ENCODE measurements at places on chromosomes 2 and 18.
A peak's percentile ranks its signal among the peaks of the same experiment; 100 is the strongest.

- no peak for DNase-seq
- H3K36me3 ChIP-seq, result no peaks in the 10 kb centered on the region
- H3K27me3 ChIP-seq, result no peaks in the 10 kb centered on the region
Measured at GRCh38 chr2:165369898-165370296, 99.6 kb upstream of the CSRNP3 start.

GRCh38 chr2:109397893-109398292 lies 215.9 kb downstream of the SEPTIN10 start:
- H3K4me1 ChIP-seq, result no peaks in the 10 kb centered on the region
- H3K27ac ChIP-seq, result no peak overlapping the region
- H3K27me3 ChIP-seq, result no peaks in the 10 kb centered on the region
- no peaks in the 10 kb centered on the region for H3K36me3 ChIP-seq
- no peak overlapping the region for H3K4me3 ChIP-seq

GRCh38 chr2:186027922-186028321 lies 289.3 kb downstream of the FSIP2 start:
- H3K4me1 ChIP-seq, result no peaks in the 10 kb centered on the region
- no peak overlapping the region for H3K27ac ChIP-seq
- H3K36me3 ChIP-seq, result no peaks in the 10 kb centered on the region
- no peaks in the 10 kb centered on the region for H3K27me3 ChIP-seq
- H3K4me3 ChIP-seq, result no peak overlapping the region
- DNase-seq, result no peak

- H3K27ac ChIP-seq, result no peak overlapping the region
- DNase-seq, result no peak
- peaks cover 5% of the 10 kb centered on the region for H3K27me3 ChIP-seq
- no peaks in the 10 kb centered on the region for H3K4me1 ChIP-seq
Measured at GRCh38 chr2:239870863-239871262, 154.3 kb downstream of the NDUFA10 start.

GRCh38 chr2:51920509-51920908 lies 888.6 kb upstream of the NRXN1 start:
- no peaks in the 10 kb centered on the region for H3K27me3 ChIP-seq
- H3K4me3 ChIP-seq, result no peak overlapping the region
- H3K4me1 ChIP-seq, result peaks cover 20% of the 10 kb centered on the region
- no peak for DNase-seq

DNA sequence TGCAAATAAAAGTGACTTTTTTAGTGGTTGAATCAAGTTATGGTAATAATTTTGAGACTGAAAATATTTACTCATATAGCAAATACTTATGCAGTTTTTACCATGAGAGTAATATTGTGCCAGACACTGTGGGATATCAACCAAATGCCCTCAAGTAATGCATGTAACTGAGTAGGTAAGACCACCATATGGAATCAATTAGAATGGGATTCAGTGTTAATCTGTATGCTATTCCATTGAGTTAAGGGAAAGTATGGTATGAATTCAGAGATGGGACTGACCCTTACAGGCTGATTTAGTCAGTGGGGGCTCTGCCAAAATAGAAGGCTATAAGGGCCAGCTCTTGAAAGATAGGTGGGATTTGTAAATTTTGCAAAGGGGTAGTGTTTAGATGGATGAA lies 131.6 kb downstream of the CCDC85A start:
- no peaks in the 10 kb centered on the region for H3K4me1 ChIP-seq
- no peak for DNase-seq

- no peaks in the 10 kb centered on the region for H3K27me3 ChIP-seq
- H3K36me3 ChIP-seq, result no peaks in the 10 kb centered on the region
Measured at GRCh38 chr18:68840554-68841263, 42.8 kb downstream of the CCDC102B start.

GRCh38 chr18:37335409-37335736 lies 230.2 kb downstream of the CELF4 start:
- no peaks in the 10 kb centered on the region for H3K36me3 ChIP-seq
- no peaks in the 10 kb centered on the region for H3K4me1 ChIP-seq
- no peak for DNase-seq
- H3K4me3 ChIP-seq, result no peak overlapping the region
- no peaks in the 10 kb centered on the region for H3K27me3 ChIP-seq
- H3K27ac ChIP-seq, result no peak overlapping the region

GRCh38 chr2:175025946-175026345 lies 20.8 kb upstream of the CHN1 start:
- H3K4me3 ChIP-seq, result no peak overlapping the region
- no peaks in the 10 kb centered on the region for H3K4me1 ChIP-seq
- H3K27me3 ChIP-seq, result no peaks in the 10 kb centered on the region
- no peaks in the 10 kb centered on the region for H3K36me3 ChIP-seq

- H3K36me3 ChIP-seq, result no peaks in the 10 kb centered on the region
- no peak overlapping the region for H3K4me3 ChIP-seq
Measured at GRCh38 chr2:63661076-63661475, 72.3 kb downstream of the MDH1 start.

DNA sequence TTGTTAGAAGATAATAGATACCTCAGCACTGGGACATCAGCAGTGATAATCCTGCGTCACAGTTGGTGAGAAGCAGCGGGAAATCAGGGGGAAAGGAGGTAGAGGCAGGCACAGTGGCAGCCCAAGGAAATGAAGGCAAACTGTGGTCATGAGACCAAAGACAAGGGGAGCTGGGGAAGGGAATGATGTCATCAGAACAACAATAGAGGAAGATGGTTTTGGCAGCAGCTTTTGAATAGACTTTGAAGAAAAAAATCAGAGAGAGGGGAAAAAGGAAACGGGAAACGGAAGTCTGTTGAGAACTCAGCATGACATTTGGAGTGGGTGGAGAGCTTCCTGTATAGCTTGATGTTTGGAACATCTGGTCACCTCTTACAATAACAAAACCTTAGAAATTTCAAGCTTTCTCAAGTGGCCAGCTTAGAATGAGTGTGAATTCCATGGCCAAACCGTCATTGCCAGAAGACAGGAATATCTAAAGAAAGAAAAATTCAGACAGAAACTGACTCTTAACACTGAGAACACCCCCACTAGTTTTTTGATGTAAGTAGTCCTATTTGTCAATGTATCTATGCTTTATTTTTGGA lies 18.4 kb upstream of the YES1 start:
- no peaks in the 10 kb centered on the region for H3K36me3 ChIP-seq
- H3K4me3 ChIP-seq, result no peak overlapping the region
- no peaks in the 10 kb centered on the region for H3K27me3 ChIP-seq
- DNase-seq, result no peak
- H3K4me1 ChIP-seq, result no peaks in the 10 kb centered on the region

GRCh38 chr2:119820275-119820674 lies 60.6 kb downstream of the PTPN4 start:
- H3K27ac ChIP-seq, result peak overlapping the region; percentile 6
- H3K4me3 ChIP-seq, result no peak overlapping the region
- DNase-seq, result no peak
- H3K36me3 ChIP-seq, result 0 out of 2 replicates have a peak, but pooled peaks cover 4% of the 10 kb centered on the region
- H3K27me3 ChIP-seq, result no peaks in the 10 kb centered on the region

- H3K36me3 ChIP-seq, result no peaks in the 10 kb centered on the region
- peak overlapping the region; percentile 89 for H3K27ac ChIP-seq
- H3K4me1 ChIP-seq, result peaks cover 21% of the 10 kb centered on the region
- no peak overlapping the region for H3K4me3 ChIP-seq
- no peak for DNase-seq
Measured at GRCh38 chr2:17621781-17622180, 81.3 kb downstream of the VSNL1 start.

DNA sequence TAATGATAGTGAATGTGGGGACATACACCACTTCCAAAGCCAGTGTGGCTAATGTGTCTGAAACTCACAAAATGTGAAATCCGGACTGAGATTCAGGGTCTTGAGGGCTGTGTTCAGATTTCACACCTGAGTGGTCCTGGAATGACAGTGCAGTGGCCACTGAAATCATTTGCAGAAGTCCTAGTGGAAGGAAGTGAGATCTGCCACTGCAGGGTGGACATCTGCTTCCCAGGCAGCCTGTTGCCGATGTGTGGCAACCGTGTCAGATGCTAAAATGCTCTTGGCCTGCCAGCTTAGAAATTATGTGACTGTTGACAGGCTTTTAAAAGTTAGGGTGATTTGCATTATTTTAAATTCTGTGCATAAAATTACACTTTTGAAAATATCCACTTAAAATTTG lies 77.8 kb upstream of the TMEM200C start:
- H3K36me3 ChIP-seq, result no peaks in the 10 kb centered on the region
- H3K27ac ChIP-seq, result no peak overlapping the region

DNA sequence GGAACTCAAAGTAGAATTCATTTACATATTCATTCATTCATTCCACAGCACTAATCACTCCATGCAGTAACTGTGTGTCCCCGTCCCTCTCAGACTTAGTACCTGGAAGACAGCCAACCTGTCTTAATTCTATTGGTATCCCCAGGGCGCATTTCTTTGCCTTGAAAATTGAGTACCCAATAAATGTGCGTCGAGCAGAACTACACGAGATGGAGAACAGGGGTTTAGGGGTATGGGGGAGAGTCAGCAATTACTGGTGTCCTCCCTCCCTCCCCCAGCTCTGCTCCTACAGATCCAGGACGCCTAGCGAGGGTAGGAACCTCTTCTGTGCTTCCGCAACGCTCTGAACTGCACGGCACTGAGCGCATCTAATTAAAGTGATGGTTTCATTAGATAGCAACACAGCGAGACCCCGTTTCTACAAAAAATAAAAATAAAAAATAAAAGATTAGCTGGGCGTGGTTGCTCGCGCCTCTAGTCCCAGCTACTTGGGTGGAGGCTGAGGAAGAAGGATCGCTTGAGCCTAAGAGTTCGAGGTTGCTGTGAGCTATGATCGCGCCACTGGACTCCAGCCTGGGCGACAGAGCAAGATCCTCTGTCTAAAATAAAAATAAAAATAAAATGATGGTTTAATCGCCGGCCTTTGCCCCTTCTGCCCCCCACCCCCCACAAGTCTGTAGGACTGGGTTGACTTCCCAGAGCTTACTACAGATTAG lies 614 bp upstream of the FKBP1B start:
- DNase-seq, result no peak
- no peaks in the 10 kb centered on the region for H3K36me3 ChIP-seq
- no peak overlapping the region for H3K27ac ChIP-seq
- peak overlapping the region; percentile 48 for H3K4me3 ChIP-seq
- peaks cover 7% of the 10 kb centered on the region for H3K4me1 ChIP-seq
- H3K27me3 ChIP-seq, result no peaks in the 10 kb centered on the region

GRCh38 chr2:42328148-42328833 lies 32.7 kb downstream of the COX7A2L start:
- H3K36me3 ChIP-seq, result peaks cover 48% of the 10 kb centered on the region
- H3K4me3 ChIP-seq, result no peak overlapping the region
- no peak overlapping the region for H3K27ac ChIP-seq
- H3K4me1 ChIP-seq, result peaks cover 2% of the 10 kb centered on the region
- H3K27me3 ChIP-seq, result no peaks in the 10 kb centered on the region

DNA sequence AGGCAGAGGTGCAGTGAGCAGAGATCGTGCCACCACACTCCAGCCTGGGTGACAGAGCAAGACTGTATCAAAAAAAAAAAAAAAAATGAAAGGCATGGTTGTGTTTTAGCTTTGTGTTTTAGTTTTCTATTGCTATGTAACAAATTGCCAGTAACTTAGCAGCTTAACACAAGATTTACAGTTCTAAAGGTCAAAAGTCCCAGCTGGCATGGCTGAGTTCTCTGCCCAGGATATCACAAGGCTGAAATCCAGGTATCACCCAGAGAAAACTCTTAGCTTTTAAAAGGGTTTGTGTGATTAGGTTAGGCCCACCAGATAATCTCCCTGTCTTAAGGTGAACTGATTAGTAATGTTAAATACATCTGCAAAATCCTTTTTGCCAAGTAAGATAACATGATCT lies 107.7 kb upstream of the YPEL5 start:
- no peak overlapping the region for H3K4me3 ChIP-seq
- H3K27ac ChIP-seq, result no peak overlapping the region
- no peaks in the 10 kb centered on the region for H3K4me1 ChIP-seq
- no peak for DNase-seq

DNA sequence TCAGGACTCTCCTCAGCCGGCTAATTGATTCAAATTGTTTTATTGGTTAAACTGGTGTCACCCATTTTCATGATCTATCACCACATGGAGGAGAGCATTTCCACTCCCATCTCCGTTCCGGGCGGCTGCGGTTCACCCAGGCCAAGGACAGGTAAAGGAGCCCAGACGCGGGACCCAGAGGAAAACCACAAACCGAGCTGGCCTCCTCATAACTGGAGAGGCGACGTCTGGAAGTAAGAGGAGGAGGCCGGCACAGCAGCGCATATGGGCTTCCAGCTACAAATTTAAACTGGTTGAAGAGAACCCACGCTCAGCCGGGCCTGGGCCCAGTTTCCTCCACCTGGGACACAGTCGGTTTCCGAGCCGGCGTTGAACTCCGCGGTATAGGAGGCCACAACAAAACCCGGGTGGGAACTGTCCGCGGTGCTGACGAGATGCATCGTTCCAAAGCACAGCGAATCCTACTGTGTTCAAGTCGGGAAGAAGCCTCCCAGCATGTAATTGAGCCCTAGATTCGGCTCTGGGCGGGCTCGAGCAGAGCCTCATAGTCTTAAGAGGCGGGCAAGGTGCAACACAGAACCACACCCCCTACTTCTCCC lies 3.0 kb upstream of the SKOR2 start:
- no peaks in the 10 kb centered on the region for H3K4me1 ChIP-seq
- peaks cover 78% of the 10 kb centered on the region for H3K27me3 ChIP-seq
- no peak overlapping the region for H3K4me3 ChIP-seq
- no peak for DNase-seq
- H3K27ac ChIP-seq, result no peak overlapping the region

DNA sequence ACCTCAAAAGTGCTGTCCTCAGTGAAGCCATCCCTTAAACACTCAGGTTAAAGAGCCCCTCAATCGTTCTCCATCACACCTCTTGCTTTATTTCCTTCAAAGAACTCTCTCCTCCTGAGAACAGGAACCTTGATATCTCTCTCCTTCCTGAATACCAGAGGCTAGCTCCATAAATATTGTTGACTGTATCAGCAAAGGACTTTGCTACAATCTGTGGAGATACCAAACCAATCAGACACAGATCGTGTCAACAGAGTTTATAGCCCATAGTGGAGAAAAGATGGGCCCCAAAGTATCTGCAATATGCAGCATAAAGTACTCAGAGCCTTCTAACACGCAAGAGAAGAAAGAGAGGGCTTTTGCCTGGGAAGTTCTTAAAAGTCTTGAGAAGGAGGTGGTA lies 36.4 kb downstream of the PLEKHM3 start:
- H3K36me3 ChIP-seq, result no peaks in the 10 kb centered on the region
- no peak overlapping the region for H3K27ac ChIP-seq
- H3K4me1 ChIP-seq, result peaks cover 6% of the 10 kb centered on the region
- DNase-seq, result no peak
- no peaks in the 10 kb centered on the region for H3K27me3 ChIP-seq

- no peaks in the 10 kb centered on the region for H3K36me3 ChIP-seq
- DNase-seq, result no peak
- H3K4me1 ChIP-seq, result no peaks in the 10 kb centered on the region
Measured at GRCh38 chr18:68667121-68667520, 47.8 kb downstream of the TMX3 start.

- H3K36me3 ChIP-seq, result no peaks in the 10 kb centered on the region
- H3K27me3 ChIP-seq, result no peaks in the 10 kb centered on the region
- no peak overlapping the region for H3K27ac ChIP-seq
Measured at GRCh38 chr18:13245481-13246000, 27.0 kb downstream of the LDLRAD4 start.
